ENCODE measurements at places on chromosomes 13 and 19.

- DNase-seq: no peak
Observed at GRCh38 chr19:13064092-13064489, 38.6 kb downstream of the LYL1 start.

DNA sequence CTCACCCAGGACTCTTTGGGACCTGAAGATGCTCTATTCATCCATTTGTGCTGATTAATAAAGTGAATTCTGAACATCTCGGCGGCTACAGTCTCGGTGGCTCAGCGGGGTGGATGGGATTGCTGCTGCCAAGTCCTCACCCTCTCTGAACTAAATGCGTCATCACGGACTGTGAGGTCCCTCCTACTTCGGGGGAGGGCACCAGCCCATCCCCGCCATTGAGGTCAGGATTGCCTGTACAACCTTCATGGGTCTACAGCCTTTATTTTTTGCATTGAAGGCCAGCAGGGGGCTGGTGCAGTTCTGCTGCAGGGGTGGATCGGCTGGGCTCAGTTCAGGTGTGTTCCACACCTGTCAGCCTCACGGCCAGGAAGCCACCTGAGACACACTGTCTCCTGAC, 181.8 kb downstream of the COL4A1 start:
- no peak for DNase-seq

DNA sequence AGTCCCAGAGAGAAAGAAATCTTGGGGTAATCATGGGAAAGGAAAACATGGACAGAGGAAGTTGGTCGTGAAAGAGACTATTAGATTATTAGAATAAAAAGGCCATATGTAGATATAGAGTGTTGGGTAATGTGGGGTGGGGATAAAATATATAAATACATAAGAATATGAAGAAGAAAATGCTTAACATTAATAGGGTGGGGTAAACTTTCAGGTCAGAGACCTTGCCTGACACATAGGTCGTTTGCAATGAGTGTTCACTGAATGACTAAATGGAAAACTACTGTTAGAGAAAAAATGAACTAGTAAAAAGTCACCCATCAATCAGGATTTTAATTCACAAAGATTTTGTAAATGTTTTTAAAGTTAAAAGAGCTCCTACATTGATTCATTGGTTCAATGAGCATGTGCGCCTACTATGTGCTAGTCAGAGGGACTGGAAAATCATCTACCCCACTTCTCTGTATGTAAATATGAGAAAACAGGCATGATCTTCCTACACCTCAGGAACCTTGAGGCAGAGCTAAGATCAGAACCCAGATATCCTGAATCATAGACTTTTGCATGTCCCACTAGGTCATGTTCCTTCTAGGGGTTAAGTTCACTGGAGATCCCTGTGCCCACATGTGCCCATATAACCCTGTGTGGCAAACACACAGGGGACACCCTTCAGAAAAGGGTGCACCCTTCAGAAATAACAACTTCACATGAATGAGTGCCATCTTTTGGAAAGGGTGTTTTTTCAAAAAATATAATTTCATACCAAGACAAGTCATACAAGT, 24.6 kb upstream of the KLF12 start:
- DNase-seq: no peak

GRCh38 chr13:42211704-42212464, 60.1 kb upstream of the AKAP11 start:
- no peak for DNase-seq

DNA sequence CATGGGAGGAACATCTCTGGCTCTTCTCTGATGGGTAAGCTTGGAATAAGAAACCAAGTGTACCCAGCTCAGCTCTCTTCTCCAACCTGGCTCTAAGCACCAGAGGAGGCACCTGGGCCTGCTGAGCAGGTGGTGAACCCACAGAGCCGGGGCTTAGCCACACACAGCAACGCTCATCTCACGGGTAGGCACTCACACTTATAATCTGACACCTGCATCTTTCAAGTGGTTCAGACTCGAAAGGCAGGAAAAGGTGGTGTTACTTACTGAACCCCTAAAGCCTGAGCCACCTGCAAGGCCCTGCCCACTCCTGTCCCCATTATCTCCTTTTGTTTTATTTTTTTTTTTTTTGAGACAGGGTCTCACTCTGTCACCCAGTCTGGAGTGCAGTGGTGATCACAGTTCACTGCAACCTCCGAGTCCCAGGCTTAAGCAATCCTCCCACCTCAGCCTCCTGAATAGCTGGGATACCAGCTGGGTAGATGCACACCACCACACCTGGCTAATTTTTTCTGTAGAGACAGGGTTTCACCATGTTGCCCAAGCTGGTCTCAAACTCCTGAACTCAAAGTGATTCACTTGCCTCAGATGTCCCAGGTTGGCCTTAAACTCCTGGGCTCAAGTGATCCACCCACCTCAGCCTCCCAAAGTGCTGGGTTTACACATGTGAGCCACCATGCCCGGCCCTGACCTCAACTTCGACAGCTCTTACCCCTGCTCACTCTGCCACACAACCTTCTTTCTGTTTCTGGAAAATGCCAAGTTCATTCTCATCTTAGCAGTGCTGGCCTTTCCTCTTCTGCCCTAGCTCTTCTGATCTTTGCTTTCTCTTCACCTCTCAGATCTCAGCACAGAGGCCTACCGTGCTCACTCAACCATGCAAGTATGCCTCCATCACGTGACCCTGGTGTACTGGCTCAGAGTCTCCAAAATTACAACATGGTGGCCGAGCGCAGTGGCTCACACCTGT, 9.7 kb downstream of the FBXL12 start:
- no peak for DNase-seq

- no peak for DNase-seq
Observed at GRCh38 chr13:106696719-106697118, 128.8 kb upstream of the ARGLU1 start.

- DNase-seq: no peak
Observed at GRCh38 chr13:33744589-33745369, 73.2 kb upstream of the RFC3 start.

DNA sequence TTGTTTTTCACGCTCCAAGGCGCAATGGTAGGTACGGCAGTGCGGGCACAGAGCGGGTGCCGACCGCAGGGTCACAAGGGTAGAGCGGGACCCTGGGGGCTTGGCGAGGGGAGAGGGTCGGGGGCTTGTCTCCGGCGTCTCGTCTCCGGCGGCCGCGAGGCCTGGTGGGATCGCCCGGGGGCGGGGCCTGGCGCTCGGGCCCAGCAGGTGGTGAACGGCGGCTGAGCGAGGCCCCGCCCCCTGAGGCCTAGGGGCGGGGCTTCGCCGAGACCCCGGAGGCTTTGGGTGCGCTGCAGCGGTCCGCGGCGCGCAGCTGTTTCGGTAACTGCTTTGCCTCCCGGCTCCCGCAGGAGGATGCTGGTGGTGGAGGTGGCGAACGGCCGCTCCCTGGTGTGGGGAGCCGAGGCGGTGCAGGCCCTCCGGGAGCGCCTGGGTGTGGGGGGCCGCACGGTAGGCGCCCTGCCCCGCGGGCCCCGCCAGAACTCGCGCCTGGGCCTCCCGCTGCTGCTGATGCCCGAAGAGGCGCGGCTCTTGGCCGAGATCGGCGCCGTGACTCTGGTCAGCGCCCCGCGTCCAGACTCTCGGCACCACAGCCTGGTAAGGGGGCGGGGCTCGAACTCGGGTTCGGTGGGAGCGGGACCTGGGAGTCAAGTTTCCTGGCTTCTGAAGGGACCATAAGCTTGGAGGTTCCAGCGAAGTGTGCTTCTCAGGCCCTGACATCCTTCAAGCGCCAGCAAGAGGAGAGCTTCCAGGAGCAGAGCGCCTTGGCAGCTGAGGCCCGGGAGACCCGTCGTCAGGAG, at the start of gene TSEN34:
TSEN34 (plus strand) TSS at position 298 of the 800 bp plus-strand sequence; CDS start at position 355, 57 bp downstream.
- peak; percentile 84 for DNase-seq

DNA sequence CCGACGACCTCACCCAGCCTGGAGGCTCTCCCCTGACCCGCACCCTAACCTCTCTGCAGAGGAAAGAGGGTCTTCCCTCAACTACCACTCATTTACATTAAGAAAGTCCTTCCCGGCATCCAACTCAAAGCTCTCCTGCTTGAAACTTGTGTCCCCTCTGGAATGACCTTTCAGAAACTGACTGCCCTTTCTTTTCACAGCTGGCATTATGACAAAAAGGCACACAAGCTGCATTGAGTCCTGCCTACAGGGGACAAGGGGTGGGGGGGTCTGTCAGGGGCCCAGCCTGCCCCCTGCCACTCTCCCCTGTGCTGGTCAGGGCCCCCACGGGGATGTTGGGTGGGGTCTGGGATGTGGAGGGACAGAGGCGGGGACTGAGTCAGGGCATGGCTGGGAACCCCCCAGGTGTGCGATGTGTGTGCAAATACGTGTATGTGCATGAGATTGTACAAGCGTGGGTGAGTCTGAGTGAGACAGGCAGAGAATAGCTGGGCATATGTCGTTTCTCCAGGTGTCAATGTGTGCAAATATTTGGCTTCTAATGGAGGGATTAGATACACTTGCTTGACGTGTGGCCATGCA, 2.0 kb downstream of the COL5A3 start:
- no peak for DNase-seq

- peak; percentile 33 for DNase-seq
Observed at GRCh38 chr13:44031555-44031954, 151.9 kb downstream of the LACC1 start.

DNA sequence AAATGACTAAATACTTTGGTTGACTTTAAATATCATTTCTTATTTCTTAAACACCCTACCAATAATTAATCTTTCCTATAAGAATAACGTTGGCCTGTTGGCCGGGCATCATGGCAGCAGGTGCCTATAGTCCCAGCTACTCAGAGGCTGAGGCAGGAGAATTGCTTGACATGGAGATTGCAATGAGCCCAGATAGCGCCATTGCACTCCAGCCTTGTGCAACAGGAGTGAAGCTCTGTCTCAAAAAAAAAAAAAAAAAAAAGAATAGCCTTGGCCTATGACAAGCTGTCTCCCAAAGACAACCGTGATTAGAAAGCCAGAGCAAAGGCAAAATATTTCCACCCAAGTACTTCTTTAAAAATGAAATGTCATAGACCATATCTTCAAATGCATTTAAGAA, 24.5 kb upstream of the KCTD4 start:
- DNase-seq: no peak

GRCh38 chr13:108195146-108195545, 20.2 kb downstream of the LIG4 start:
- DNase-seq: no peak

- DNase-seq: no peak
Observed at GRCh38 chr13:27259831-27260230, 8.5 kb downstream of the RPL21 start.

DNA sequence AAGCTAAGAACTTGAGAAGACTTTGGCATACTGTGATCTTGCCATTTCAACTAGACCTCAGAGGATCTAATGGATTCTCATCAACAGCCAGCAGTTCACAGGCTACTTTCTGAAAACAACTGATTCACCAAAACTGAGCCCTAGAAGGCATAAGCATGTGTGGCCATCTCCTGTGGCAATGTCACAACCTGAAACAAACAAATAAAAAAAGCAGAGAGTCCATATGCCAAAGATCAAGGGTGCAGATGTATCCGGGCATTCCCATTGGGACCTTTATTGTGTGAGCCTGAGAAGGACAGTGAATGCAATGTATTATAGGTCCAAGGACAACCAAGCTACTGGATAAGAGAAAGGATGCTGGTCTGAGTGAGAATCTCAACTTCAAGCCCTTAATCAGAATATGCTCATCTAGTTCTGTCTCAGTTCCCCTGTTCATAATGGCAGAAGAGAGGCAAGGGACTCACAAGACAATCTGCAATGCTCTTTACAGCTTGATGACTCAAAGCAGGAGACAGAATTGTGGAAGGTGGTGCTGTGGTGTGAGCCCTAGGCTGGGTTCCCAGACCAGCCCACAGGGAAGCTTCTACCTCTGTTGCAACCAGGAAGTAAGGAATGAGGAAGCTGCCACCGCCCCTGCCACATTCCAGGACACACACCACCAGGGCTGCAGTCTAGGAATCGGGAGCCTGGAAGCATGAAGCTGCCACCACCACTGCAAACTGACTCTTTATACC, 133.7 kb downstream of the RAP2A start:
- DNase-seq: peak; percentile 45

- no peak for DNase-seq
Observed at GRCh38 chr19:33063356-33063752, 1.3 kb downstream of the RHPN2 start.

- DNase-seq: no peak
Observed at GRCh38 chr13:100517728-100518127, 70.9 kb downstream of the GGACT start.

GRCh38 chr13:113226873-113227450, 17.5 kb downstream of the CUL4A start:
- DNase-seq: no peak

DNA sequence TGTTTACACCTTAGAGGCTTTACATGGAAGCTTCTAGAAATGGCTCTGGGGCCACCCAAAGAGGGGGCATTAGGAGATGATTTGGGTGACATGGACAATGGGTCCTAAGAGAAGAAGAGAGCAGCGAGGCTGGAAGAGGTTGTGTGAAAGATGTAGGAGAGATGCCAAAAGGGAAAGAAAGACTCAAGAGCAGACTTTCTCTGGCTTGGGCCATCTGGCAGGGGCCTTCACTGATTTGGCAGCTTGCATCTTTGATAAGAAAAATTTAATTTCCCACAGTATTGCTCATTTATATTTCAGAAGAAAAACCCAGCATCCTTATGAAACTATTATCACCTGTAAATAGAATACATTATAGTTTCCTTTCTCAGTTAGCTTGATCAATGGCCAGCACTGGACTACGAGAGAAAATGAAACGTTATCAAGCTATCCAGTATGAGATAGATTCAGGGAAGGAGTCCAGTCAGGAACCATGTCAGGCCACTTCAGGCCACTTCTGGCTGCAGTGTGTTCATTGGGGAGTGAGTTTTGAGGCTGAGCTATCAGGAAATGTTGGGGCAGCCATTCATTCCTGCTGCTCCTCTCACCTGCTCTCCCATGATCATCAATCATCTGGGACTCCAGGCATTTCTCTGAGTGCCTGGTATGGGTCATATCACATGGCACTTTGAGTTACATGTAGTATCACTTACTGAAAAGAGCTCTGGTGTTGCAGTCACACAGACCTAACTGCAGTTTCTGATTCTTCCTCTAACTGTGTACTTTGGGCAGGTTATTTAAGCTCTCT, 10.3 kb downstream of the SCEL start:
- no peak for DNase-seq

DNA sequence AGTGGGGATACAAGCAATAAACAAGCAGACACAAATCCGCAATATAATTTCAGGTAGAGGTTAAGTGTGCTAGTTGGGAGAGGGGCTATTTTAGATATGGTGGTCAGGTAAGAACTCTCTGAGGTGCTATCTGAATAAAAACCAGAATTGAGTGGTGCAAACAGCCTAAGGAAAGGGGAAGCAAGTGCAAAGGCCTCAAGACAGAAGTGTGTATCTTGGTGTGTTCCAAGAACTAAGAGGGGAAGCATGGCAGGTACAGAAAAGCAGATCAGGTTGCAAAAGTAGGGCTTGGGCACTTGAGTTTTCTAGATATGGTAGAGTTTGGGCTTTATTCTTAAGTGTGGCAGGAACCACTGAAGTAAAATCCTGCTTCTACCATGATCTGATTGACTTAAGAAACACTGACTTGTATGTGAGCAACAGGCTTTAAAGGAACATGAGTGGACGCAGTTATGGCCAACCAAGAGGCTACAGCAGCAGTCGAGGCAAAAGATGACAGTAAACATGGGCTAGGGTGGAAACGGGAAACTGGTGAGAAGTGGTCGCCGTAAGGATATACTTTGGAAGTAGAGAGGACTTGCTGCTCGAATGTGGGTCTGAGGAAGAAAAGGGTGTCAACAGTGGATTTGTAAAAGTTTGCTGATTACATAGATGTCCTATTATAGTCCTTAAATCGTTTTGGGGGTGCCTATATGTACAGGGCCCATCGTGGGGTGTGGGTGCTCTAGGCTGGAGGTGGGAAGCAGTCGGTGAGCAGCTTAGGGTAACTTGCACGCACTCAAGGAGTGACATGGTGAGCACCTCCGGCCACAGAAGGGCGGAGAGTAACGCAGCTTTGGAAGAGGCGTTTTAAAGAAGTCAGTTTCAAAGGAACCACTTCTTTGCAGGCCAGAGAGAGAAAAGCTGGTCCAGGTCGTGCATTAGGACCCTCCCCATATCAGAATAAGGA, 677 bp downstream of the TGDS start:
- DNase-seq: peak; percentile 45

Data from H9 (cell line).